ENCODE measurements at places on chromosomes 13 and 19.
A peak's percentile ranks its signal among the peaks of the same experiment; 100 is the strongest.

- no peak for DNase-seq
Measured at GRCh38 chr13:55653497-55653896, 1487.2 kb upstream of the PRR20A start.

GRCh38 chr19:35851213-35852028 lies 883 bp downstream of the NPHS1 start:
- no peak for DNase-seq

GRCh38 chr13:40165316-40165932 lies 501.0 kb downstream of the FOXO1 start:
- no peak for DNase-seq

GRCh38 chr13:75251188-75251587 lies 230.8 kb downstream of the TBC1D4 start:
- no peak for DNase-seq

DNA sequence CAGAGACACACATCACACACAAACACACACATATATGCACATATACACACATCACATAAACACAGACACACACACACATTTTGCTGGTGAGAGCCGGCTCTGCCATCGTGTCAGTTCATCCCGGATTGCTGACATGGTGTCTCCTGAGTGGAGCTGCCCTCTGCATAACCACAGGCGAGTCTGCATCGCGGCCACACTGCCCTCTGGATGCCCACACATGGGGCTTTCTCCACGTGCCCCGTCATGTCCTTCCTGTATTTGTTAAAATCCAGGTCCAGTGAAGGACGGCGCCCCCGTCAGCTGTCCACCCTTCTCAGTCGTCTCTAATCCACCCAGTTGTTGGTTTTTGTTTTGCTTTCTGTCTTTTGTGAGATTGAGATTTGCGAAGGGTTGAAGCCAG lies 52.6 kb upstream of the F7 start:
- no peak for DNase-seq

DNA sequence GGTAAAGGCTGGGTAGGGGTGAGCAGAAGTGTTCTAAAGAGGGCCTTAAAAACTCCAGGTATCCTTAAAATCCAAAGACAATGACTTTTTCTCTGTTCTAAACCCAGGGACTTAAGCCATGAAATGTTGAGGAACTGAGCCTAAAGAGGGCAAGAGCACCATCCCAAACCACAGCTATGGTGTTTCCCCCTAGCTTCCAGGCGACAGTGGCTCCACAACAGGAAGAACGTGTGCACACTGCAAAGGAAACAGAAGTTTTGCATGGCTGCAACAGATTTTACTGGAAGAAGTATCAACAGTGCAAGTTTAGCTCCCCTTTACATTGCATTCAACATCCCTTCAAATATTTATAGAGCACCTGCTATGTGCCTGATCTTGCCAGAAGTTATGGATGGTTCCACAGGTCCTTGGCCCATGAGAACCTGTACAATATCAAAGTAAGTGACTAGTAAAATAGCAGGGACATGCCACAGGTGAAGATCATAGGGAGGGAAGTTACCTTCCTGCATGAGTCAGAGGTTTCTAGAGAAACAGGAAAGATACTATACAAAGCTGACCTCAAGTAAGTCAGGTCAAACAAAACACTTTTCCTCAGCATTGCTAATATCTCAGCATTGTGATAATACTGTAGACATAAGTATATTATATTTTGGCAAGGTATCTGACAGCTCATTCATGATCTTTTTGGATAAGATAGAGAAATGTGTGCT lies 8.4 kb upstream of the KCTD12 start:
- no peak for DNase-seq

DNA sequence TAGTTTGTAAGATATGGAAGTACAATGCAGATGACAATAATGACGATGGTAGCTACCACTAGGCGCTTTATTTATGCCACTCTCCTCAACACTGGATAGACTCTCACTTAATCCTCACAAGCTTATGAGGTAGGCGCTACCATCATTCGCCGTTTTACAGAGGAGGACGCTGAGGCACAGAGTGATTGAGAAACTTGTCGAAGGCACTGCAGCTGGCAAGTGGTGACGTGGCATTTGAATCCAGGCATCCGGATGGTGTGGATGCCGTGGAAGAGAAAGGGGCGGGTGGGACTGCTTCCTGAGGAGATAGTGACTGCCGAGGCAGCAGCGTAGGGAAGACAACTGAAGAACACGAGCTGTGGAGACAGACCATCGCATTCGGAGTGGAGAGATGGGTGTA lies 1.3 kb upstream of the RPS9 start:
- DNase-seq = no peak

DNA sequence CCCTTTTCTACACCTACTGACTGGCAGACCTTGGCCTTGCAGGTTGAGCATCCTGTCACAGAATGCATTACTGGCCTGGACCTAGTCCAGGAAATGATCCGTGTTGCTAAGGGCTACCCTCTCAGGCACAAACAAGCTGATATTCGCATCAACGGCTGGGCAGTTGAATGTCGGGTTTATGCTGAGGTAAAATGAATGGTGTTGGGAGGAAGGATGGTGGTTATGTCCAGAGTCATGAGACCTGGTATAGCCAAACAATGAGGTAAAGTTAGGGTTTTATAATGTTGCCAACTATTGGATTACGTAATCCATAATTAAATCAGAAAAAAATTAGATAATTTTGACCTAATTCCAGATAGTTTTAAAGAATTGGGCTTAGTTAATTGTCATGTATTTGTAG lies 212.5 kb downstream of the PCCA start:
- DNase-seq = no peak

- DNase-seq = no peak
Measured at GRCh38 chr13:74816737-74817136, 665.2 kb downstream of the TBC1D4 start.

DNA sequence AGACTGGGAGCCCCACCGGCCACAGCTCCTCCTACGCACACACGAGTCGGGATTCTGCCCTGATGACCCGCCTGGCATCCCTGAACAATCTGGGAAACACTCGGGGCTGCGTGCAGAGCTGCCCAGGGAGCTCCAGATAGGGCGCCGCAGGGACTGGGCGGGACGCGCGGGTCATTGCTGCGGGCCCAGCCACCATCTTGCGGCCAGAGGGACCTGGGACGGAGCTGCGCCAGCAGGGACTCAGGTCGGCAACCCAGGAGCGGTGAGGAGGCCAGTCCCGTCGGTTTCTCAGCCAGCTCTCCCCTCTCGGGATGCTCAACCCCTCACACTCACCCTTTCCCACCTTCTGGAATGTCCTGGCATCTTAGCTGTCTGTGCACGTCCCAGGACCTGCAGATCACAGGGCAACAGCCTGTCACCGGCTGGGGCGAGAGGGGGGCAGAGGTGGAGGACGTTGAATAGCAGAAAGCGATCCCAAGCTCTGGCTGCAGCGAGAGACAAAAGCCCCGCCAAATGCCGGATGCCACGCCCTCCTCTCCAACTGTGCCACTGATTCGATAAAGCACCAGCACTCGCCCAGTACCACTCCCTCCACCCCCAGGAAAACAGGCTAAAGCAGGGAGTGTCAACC lies 20.4 kb upstream of the ZNF91 start:
- no peak for DNase-seq

DNA sequence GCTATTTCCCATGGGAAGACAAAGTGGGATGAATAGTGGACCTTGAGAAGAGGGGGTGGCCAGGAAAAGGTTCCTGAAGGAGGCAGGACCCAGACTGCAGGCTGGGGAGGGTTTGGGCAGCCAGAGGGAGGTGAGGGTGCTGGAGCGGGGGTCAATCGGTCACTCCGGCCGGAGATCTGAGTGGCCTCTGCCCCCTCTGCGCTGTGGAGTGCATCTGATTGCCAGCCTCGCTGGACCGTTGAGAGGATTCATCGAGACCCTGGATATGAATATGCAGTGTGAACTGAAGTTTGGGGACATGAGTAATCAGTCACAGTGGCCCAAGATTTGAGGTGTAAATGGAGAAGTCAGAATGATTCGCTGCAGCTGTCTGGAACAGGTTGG lies 5.5 kb upstream of the ZNF580 start:
- no peak for DNase-seq

DNA sequence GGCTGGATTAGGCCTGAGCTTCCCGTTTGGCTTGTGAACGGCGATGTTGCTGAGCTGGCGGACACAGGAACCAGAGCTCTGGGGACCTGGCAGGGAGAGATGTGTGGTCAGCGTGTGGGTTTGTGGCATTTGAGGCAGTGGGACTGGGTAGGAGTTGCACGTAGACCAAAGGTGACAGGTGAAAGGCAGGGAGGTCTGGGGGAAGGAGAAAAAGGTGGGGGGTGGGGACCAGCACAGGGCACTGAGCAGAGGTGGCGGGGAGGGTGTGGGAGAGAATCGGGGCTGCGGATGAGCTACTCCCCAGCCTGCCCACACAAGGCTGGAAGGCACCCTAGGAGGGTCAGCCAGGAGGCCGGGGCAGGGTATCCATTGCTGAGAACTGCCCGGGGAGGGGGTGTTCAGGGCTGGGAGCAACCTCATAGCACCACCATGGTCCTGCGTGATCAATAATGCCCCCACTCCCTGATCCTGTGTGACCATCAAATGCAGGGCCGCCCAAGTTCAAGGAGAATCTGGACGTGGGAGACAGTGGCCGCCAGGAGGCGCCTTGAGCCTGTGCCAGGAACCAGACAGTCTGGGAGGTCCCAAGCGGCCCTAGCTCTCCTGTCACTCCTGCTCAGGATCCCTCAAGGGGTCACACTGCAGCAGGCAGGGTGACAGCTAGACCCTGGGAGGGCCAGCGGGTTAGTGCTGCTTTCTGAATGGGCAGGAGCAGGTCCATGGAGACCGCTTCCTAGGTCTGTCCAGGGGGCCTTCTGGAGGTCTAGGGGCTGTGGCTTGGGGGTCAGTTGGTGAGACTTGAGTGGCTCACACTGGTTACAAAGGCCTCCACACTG lies 12.8 kb upstream of the SELENOW start:
- peak; percentile 12 for DNase-seq

- DNase-seq = no peak
Measured at GRCh38 chr19:10068205-10068604, 17.9 kb upstream of the SHFL start.

GRCh38 chr13:106233134-106233735 lies 302.2 kb downstream of the EFNB2 start:
- DNase-seq = no peak

- no peak for DNase-seq
Measured at GRCh38 chr13:73828811-73829210, 305.4 kb downstream of the KLF12 start.

GRCh38 chr19:10587022-10587838 lies at the start of gene AP1M2:
TSS of gene AP1M2 (minus strand) at chr19:10587312. CDS start at chr19:10587231, 81 bp downstream.
- DNase-seq = no peak

GRCh38 chr19:11483366-11484111 lies 2.7 kb upstream of the ELAVL3 start:
- DNase-seq = no peak

DNA sequence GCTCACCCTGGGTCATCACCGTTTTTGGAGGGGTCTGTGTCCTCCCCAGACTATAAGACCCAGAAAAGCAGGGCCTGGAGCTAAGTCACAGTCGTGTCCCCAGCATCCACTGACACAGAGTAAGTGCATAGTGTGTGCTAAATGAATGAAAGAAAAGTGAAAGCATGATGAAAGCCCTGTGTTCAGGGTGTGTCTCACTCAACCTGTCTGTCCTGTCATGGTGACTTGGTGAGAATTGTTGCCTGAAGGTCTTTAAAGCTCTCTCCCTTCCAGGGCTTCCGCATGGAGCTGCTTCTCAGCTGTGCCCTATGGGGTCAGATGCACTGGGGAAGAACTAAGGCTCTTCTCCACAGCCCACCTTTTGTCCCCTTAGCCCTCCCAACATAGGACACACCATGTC lies 20.5 kb upstream of the IGFL1 start:
- no peak for DNase-seq

DNA sequence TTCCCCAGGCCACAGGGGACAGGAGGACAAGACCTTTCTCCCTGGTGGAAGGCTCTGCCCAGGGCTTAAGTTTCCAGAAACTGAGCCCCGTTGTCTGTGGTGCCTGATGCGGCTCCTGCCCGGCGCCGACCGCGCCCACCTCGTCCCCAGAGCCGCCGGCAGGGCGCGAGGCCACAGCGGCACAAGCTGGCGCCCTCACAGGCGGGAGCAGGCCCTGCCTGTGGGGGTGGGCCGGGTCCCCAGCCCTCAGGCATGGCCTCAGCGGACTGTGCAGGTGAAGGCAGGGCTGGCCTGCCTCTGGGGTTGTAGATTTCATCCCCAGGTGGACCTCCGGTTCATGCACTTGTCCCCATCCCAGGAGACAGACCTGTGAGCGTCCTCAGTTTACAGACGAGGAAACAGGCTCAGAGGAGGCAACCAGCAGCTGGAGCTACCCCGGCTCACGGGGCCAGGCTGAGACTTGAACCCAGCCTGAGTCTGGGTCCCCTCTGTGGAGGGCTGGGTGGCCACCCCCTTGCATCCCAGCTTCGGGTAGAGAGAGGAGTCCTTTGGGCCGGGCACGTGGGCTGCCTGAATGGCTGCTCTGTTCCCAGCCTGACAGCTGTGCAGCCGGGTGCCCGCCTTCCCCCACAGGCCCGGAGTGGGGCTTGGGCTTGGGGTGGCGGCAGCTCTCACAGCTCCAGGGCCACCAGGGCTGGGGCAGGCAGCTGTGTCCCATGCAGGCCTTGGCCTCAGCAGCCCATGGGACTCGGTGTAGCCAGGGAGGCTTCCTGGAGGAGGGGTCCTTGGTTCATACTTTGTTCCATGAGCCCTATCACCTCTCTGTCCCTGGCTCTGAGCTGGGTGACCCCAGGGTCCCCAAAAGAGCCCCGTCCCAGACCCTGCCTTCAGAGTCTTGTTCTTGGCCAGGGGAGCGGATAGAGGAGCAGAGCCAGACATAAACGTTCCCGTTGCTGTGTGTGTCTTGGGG lies 26.8 kb downstream of the PIAS4 start:
- DNase-seq = no peak

- DNase-seq = no peak
Measured at GRCh38 chr19:2315818-2316353, 7.9 kb upstream of the LINGO3 start.

GRCh38 chr19:40806423-40807146 lies 7.6 kb downstream of the EGLN2 start:
- DNase-seq = peak; percentile 60

DNA sequence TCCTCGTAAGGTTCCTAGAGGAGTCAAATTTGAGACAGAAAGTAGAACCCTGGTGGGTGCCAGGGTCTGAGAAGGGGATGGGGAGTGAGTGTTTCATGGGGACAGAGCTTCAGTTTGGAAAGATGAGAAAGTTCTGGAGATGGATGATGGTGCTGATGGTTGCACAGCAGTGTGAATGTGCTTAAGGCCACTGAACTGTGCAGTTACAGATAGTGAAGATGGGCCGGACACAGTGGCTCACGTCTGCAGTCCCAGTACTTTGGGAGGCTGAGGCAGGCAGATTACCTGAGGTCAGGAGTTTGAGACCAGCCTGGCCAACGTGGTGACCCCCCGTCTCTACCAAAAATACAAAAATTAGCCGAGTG lies 917 bp downstream of the SPC24 start:
- DNase-seq = no peak

GRCh38 chr19:31347354-31347753 lies 1.9 kb downstream of the TSHZ3 start:
- no peak for DNase-seq

GRCh38 chr13:30415430-30416030 lies 6.8 kb upstream of the UBE2L5 start:
- DNase-seq = no peak

Measured in stimulated activated CD4-positive, alpha-beta T cell treated with anti-CD3 and anti-CD28 coated beads, Interleukin-15, amount 100 ng/mL, for 1 hour (primary cell).